ENCODE measurements at places on chromosomes 12 and 14.
A peak's percentile ranks its signal among the peaks of the same experiment; 100 is the strongest.

DNA sequence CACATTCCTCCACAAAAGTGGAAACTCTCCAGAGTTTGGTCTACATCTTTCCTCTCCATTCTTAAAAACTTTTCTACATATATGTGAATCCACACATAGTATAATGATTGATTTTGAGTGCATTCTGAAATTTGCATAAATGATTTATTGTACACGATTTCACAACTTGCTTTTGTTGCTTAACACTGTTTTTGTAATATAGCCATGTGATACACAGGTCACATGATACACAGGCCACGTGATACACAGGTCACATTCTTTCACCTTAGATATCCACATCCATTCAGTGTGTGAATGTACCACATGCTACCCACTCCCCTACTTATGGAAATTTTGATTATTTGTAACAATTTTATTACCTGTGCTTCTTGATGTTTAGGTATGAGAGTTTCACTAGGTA, 319.1 kb downstream of the ZFP36L1 start:
- DNase-seq: no peak

DNA sequence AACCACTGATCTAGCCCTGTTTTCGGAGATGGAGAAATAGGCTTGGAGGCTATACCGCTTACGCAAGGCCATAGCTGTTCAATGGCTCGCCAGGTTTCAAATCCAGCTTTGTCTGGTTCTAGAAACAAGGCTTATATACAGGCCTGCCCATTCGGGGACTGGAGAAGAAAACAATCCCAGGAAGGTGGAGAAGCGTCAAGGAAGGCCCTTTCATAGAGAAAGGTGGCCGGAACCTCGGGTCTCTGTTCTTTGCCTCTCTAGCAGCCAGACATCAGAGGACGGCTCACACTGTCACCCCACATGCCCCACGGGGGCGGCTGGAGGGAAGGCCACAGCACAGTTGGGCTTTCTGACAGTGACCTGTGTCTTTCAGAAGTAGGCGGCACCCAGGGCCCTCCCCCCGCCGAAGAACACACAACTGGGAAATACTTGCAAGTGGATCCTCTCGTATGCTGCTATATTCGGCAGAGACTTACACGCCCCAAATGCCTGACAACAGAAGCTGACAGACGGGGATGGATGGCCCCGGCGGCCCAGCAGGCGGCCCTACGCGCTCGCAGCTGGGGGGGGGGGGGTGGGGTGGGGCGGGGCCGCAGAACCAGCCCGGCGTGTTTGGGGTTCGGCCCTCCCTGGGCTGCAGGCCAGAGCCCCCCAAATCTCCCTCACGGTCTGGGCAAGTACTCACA, 4.5 kb upstream of the SETD1B start:
- no peak for DNase-seq

GRCh38 chr14:38723959-38724358, 379.1 kb downstream of the SEC23A start:
- DNase-seq: no peak

DNA sequence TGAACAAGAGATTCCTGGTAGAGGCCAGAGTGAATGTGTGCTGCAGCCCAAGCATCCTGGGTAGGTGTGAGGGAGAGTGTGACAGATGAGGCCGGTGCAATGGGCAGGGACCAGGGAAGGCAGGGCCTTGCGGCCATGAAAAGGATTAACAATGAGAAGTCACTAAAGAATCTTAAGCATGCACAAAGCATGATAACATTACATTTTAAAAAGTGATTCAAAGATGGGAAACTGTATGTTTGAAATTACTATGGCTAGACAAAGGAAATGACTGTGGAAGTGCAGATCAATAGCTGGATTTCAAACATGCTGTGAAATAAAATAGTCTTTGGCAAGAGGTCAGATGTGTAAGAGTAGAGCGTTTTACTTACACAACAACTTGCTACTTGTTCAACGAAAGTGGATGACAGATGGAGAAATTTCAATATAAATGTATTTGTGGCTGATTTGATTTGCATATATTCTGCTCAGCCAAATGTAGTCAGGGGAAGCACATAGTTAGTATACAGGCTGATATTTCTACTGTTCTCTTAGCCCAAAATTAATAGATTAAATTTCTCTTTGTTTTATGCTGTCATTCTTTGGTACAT, 175.5 kb downstream of the CCDC59 start:
- no peak for DNase-seq

DNA sequence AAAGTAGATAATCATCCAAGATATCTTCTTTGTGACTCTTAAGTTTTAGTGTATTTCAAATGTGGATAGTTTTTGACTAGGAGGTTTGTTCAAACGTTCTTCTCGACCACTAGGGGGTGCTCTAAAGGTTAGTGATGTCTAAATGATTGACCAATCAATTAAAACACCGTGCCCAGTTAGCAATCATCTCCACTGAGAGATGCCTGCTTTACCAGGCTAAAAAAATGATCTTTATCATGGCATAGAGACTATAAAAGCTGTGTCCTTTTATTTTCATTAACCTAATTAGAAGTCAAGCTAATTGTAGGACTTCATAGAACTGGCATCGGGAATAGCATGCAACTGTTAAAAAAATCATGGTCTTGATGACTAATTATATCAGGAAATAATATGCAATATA, 153.9 kb downstream of the PRKCH start:
- DNase-seq: peak; percentile 73

- DNase-seq: no peak
These were observed 12.9 kb upstream of the SERPINA4 start for GRCh38 chr14:94548131-94548998.

DNA sequence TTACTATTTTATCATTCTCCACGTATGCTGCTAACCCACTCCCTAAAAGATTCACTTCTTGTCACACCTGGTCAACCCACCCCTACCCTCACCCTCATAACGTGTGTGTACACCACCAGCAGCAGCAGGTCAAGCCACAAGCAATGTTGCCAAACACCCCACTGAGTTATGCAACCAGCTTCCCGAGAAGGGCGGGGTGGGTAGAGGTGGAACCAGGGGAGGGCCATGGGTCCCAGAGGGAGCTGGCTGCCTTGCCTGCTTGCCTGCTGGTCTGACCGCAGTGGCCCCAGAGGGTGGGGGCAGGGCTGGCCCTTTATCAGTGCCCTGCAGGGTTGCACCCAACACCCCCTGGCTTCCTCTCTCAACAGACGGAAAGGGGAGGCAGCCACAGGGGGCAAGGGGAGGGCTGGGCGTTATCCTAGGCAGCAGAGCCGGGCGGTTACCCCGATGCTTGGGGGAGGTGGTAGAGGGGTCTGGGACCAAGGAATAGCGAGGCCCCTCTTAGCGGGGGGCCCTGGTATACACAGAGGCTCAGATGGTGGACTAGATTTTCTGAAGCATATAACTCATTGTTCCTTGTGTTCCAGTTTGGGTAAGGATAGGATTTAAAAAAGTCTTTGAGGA, 3.5 kb upstream of the NFE2 start:
- peak; percentile 94 for DNase-seq

GRCh38 chr12:53719649-53720048, 7.6 kb downstream of the CALCOCO1 start:
- DNase-seq: no peak

DNA sequence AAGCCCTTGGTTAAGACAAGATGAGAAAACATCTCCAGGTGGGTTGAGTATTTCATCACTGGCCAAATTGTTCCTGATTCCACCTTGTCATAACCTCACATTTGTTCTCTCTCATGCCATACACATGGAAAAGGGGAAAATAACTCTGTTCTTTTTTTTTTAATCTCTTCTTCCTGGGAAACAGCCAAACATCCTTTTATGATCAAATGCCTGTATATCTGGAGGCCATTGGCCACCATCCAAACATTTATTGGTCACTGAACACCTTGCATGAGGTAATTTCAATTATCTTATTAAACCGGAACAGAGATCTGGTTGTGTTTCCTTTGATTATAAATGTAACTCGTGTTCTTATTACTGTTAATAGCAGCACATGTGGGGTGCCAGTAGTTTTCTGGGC, 469.6 kb downstream of the NPAS3 start:
- no peak for DNase-seq

DNA sequence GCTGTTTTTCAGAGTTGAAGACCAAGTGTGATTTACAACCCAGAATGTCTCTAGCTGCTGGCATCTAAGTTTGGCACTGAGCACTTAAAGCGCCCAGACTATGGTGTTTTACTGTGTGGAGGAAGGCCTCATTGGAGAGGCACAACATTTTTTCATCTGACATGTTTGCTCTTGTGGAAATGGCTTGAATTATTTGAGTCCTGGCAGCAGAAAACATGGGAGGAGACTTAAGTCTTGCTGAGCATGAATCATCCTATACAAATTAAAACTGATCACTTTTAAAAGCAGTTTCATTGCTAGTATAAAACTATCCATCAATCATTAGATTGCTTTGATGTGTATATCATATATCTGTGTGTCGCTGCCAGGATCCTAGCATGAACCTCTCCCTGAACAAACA, 85.9 kb upstream of the REP15 start:
- DNase-seq: no peak

DNA sequence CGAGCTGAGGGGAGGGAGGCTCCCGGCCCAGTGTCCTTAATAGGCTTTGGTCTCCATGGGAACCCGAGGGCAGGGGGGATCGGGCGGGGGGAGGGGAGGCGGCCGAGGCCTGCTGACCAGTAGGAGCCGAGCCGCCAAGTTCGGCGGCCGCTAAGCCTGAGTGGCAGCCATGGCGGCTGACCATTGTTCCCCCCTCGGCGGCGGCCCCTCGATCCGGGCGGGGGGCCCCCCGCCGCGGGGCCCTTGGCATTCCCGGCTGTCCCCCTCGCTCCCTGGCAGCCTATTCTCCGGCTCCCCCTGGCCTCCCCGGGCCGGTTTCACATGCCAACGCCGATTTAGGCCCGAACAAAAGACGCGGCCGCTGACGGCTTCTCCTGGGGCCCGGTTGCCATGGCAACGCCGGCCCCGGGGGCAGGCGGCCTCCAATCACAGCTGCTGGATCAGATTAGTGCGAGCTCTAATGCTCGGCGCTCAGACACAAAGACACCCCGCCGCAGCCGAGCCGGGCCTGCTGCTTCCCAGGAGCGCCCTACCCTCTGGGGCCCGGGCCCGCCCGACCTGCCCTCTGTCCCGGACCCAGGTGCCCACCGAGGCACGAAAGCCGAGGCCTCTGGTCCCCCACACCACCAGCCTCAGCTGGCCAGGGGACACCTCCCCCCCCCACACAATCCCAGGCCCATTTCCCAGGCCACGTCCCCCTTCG, 7.3 kb downstream of the MSI1 start:
- DNase-seq: no peak

DNA sequence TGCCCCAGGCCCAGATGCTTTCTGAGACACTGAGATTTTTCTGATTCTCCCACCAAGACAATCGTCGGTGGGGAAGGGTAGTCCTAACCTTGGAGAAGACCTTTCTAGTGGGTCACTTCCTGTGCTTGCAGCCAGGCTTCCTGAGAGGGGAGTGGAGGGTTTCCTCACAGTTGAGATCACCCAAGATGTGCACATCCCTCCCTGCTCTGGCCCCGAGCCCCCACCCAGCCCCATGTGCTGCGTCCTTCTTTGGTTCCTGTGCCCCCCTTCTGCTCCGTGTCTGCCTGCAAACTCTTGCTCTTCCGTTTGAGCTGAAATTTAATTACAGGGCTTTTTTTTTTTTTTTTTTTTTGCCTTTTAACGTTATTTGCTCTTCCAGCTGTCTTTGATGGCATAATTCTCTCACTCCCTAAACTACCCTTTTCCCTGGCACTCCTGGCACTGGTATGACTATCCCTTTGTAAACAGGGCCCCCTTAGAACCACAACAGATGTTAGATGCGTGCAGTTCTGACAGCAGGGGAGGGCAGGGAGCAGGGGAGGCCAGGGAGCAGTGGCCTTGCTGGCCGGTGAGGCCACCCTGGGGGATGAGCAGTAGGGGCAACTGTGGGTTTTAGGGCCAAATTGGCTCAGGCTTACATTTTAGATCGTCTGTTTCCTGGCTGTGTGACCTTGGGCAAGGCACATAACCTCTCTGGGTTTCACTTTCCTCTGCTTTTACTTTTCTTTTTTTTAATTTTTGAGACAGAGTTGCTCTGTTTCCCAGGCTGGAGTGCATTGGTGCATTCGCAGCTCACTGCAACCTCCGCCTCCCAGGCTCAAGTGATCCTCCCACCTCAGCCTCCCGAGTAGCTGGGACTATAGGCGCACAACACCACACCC, 144.5 kb downstream of the PHETA1 start:
- no peak for DNase-seq

DNA sequence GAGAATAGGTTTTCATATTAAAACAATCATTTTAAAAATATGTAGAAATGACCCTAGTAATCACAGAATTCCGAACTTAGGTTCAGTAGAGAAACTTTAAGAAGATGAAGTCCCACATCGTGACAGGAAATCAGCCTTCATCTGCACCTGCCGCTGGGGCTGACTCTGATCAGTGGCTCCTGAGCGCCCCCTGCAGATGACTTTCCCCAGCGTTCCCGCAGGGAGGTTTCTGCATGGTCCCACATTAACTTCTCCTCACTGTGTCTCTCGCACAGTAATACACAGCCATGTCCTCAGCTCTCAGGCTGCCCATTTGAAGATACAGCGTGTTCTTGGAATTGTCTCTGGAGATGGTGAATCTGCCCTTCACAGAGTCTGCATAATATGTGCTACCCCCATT, 1131.1 kb downstream of the TMEM121 start:
- DNase-seq: no peak

DNA sequence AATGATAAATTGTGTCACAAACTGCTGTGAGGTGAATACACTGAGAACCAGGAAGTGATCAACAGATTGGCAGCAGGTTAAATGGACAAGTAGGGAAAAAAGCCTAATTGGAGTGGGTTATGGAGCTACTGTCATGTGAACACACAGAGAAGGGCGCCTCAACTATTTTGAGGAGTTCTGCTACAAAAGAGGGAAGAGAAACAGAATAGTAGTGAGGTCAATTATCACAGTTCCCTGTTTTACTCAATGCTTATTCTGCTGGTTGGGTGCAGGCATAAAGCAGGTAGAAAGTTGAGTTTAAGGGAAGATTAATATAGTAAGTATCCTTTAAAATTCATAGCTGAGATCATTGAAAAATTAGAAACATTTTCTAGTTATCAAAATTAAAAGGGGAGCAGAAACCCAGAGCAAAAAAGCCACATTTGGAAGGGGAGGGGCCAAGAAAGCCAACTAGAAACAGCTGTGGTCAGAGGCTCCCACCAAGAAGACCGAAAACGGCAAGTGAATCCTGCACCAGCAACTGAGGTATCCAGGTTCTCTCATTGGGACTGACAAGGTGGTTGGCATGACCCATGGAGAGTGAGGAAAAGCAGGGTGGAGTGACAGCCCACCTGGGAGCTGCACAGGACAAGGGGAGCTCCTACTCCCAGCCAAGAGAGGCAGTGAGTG, 105.7 kb downstream of the ZC3H14 start:
- no peak for DNase-seq

DNA sequence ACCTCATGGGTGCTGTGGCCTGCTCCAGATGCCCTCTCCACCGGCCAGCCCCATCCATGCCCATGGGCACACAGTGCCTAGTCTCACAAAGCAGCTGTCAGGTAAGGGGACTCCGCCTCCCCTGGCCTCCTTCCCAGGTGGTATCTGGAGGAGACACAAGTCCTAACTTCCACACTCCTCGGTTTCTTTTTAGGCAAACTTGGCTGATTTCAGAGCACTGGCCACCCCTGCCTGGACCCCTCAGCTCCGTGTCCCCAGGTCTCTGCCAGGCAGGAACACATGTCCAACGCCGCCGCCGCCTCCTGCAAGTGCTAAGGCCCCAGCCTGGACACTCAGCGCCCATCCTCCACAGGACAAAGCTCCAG, 324.1 kb upstream of the DIO3 start:
- no peak for DNase-seq

GRCh38 chr14:37658156-37658555, 62.7 kb downstream of the TTC6 start:
- no peak for DNase-seq

- no peak for DNase-seq
These were observed 5.9 kb upstream of the TPI1 start for GRCh38 chr12:6861391-6861790.

- no peak for DNase-seq
These were observed 68.0 kb downstream of the CCDC88C start for GRCh38 chr14:91349481-91350074.
